ENCODE measurements at places on chromosomes 4 and X. TPM values are rescaled to one million over a fixed set of nuclear protein-coding genes. Genes with fewer than 3 reads are reported as not detected.

GRCh38 chr4:3792813-3793212 is 26.6 kb downstream of the ADRA2C start:
- no peak for DNase-seq

DNA sequence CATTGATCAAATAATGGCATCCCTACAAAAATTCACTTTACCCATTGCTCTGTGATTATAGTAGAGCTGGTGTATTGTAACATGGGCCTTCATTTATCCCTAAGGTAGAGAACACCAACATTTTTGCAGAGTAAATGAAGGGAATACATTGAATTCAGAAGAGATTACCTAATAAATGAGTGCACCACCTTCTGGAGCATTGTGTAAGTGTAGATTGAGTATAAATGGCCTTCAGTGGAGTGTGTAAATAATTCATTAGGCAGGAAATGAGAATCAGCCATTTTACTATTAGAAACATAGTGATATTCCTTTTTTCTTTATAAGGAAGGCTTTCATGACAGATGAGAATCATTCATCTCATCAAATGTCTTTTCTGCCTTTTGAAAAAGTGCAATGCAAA is 155.8 kb downstream of the FAM47B start:
- no peak for DNase-seq

DNA sequence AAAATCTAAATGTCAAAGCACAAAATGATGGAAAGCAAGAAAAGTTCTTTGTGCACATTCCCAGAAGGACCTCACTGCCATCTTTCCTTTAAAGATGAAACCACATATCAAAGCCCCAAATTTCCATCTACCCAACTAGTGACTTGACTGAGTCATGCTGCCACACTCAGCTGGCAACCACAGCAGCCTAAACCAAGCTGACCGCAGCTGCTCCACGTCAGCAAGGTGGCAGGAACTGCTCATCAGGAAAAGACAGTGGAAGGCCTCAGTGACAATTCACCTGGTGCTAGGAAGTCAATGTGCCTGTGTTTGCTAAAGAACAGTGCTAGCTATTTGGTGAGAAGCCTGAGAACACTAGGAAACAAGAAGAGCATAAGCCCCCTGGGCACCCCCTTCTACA is 26.1 kb downstream of the ACOX3 start:
- no peak for DNase-seq

Gene GAGE12E
- not detected for total RNA-seq

Gene TNIP3
- 2.0 TPM for total RNA-seq
